ENCODE measurements at places on chromosomes 4 and X. TPM values are rescaled to one million over a fixed set of nuclear protein-coding genes. Genes with fewer than 3 reads are reported as not detected.

DNA sequence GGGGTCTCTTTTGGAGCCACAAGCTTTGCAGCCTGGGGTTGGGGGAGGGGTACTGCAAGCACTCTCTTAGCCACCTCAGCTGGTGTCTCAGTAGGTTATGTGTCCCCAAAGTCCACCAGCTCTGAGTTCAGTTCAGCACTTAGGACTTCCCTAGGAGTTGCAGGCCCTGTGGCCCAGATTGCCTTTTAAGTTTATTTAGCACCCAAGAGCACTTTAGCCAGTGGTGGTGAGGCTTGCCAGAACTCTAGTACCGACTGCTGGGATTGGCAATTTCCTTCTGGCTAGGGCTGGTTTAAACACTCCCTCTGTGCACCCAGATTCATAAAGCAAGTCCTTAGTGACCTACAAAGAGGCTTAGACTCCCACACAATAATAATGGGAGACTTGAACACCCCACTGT lies 489.9 kb upstream of the RPS6KA3 start:
- H3K36me3 ChIP-seq: no peaks in the 10 kb centered on the region
- H3K27me3 ChIP-seq: no peaks in the 10 kb centered on the region
- H3K27ac ChIP-seq: no peak overlapping the region
- DNase-seq: no peak
- H3K4me3 ChIP-seq: no peak overlapping the region

Gene SYN1
- polyA plus RNA-seq: 0.11 TPM

GRCh38 chr4:152344001-152344400 lies 191.9 kb downstream of the FBXW7 start:
- H3K36me3 ChIP-seq: peaks cover 31% of the 10 kb centered on the region
- DNase-seq: no peak
- H3K4me3 ChIP-seq: no peak overlapping the region
- no peaks in the 10 kb centered on the region for H3K4me1 ChIP-seq
- no peak overlapping the region for H3K27ac ChIP-seq

GRCh38 chr4:128357286-128357685 lies 69.7 kb upstream of the PGRMC2 start:
- no peaks in the 10 kb centered on the region for H3K36me3 ChIP-seq
- no peak overlapping the region for H3K4me3 ChIP-seq
- H3K27me3 ChIP-seq: no peaks in the 10 kb centered on the region
- DNase-seq: no peak

GRCh38 chrX:25427873-25428555 lies 412.2 kb upstream of the ARX start:
- no peak overlapping the region for H3K4me3 ChIP-seq
- no peaks in the 10 kb centered on the region for H3K27me3 ChIP-seq
- H3K27ac ChIP-seq: no peak overlapping the region
- H3K4me1 ChIP-seq: no peaks in the 10 kb centered on the region
- H3K36me3 ChIP-seq: no peaks in the 10 kb centered on the region

Gene STK26
- polyA plus RNA-seq: 4.1 TPM

DNA sequence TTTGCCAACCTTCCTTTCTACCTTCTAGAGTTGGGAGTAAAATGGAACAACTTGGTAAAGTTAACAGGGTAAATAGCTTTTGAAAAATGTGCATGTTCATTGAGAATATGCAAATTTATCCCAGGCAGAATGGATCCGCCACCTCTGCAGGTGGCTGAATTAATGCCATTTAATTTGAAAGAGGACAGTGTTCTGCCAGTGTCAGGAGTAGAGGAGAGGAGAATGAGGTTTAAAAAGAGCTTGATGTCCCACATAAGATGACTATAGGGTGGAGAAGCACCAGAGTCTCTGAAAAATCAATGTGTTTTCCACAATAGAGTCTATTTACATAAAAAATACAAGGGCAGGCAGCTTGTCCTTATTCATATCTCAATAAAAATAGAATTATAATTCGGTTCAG lies 1804.3 kb upstream of the PCDH10 start:
- H3K27ac ChIP-seq: no peak overlapping the region
- no peak for DNase-seq
- H3K36me3 ChIP-seq: no peaks in the 10 kb centered on the region

GRCh38 chrX:39630344-39630743 lies 467.4 kb downstream of the BCOR start:
- no peaks in the 10 kb centered on the region for H3K4me1 ChIP-seq
- DNase-seq: no peak
- H3K4me3 ChIP-seq: no peak overlapping the region
- H3K36me3 ChIP-seq: no peaks in the 10 kb centered on the region
- no peak overlapping the region for H3K27ac ChIP-seq

DNA sequence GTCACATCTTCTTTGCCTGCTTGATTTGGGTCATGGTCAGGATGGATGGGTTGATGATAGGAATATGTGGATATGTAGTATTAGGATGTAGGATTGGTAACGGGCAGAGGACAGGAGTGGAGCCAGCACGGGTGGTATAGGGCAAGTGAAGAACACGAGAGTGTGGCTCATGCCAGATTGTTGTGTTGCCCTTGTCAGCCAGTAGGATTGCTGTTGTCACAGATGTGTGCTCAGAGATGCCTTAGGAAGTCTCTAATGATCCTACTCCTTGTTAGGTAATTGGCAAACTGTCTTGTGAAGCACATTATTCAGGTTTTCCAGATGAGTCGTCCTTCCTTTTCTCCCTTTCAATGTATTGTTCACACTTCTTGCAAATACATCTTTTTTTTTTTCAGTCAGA lies 5.5 kb downstream of the ATP10D start:
- H3K27me3 ChIP-seq: no peaks in the 10 kb centered on the region
- H3K27ac ChIP-seq: no peak overlapping the region
- H3K4me1 ChIP-seq: peaks cover 35% of the 10 kb centered on the region
- no peak overlapping the region for H3K4me3 ChIP-seq
- no peaks in the 10 kb centered on the region for H3K36me3 ChIP-seq

Gene RAB40A
- not detected for polyA plus RNA-seq

DNA sequence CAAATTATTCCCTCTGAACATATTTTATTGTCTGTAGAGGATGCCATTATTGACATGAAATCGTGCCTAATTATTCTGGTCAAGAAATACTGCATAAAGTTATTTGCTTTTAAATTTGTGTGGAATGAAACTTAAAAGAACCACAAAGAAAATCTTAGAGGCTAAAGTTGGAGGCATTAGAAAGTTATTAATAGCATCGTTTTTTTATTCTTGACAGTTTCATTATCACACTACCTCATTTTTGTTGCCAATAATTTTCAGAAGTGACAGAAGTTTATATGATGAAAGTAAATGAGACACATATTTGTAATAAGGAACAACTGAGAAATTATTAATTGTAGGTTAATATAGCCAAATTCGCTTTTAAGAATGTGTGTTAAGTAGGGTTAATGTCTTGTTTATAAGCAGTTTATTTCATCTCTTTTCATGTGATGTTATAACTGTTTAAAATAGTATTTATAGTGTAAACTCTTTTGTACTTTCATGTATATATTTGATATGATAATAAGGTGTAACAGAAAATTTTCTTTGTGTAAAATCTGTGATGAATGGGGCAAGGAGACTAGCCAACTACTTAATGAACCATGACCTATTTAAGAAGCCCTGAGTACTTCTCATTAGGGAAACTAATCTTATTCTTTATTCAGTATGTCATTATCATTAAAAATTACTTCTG lies 54.5 kb upstream of the GRIA2 start:
- no peak for DNase-seq
- H3K27me3 ChIP-seq: no peaks in the 10 kb centered on the region
- no peak overlapping the region for H3K27ac ChIP-seq
- no peaks in the 10 kb centered on the region for H3K4me1 ChIP-seq
- no peaks in the 10 kb centered on the region for H3K36me3 ChIP-seq
- no peak overlapping the region for H3K4me3 ChIP-seq

- DNase-seq: no peak
- H3K36me3 ChIP-seq: no peaks in the 10 kb centered on the region
- no peaks in the 10 kb centered on the region for H3K27me3 ChIP-seq
Measured at GRCh38 chr4:31968842-31969241, 1248.7 kb downstream of the PCDH7 start.

GRCh38 chr4:4590546-4590945 lies 48.7 kb upstream of the STX18 start:
- no peak for DNase-seq
- no peak overlapping the region for H3K27ac ChIP-seq
- H3K36me3 ChIP-seq: no peaks in the 10 kb centered on the region
- H3K4me1 ChIP-seq: no peaks in the 10 kb centered on the region
- H3K4me3 ChIP-seq: no peak overlapping the region
- H3K27me3 ChIP-seq: no peaks in the 10 kb centered on the region

DNA sequence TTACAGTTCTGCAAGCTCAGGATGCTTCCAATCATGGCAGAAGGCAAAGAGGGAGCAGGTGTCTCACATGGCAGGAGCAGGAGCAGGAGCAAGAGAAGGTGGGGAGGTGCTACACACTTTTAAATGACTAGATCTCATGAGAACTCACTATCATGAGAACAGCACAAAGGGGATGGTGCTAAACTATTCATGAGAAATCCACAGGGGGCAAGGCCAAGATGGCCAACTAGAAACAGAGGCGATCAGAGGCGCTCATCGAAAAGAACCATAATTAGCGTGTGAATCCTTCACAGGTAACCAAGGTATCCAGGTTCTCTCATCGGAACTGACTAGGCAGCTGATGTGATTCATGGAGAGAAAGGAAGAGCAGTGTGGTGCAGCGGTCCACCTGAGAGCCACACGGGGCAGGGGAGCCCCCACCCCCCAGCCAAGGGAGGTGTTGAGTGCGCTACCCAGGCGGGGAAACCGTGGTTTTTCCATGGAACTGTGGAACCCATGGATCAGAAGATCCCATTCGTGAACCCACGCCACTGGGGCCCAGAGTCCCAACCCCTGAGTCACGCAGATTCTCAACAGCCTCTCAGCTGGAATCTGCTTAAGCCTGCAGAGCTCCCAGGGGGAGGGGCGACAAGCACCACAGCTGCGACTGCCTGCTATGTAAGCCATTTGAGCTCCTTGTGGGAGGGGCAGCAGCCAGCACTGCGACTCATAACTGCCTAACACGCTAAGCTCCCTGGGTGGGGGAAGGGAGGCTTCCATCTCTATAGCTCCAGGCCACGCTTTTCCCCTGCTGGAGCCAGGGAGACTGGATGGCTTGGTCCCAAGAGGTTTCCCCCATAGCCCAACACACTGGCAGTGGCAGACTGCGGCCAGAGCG lies 46.7 kb downstream of the FGF16 start:
- H3K36me3 ChIP-seq: no peaks in the 10 kb centered on the region
- H3K27ac ChIP-seq: no peak overlapping the region
- no peak for DNase-seq
- H3K4me3 ChIP-seq: no peak overlapping the region
- no peaks in the 10 kb centered on the region for H3K27me3 ChIP-seq

Gene DACH2
- polyA plus RNA-seq: not detected

GRCh38 chrX:138859421-138859820 lies 147.9 kb upstream of the FGF13 start:
- H3K4me3 ChIP-seq: no peak overlapping the region
- H3K36me3 ChIP-seq: no peaks in the 10 kb centered on the region
- no peaks in the 10 kb centered on the region for H3K27me3 ChIP-seq

Gene RIPPLY1
- not detected for polyA plus RNA-seq

Gene CFP
- polyA plus RNA-seq: 833 TPM

Gene ZCCHC18
- not detected for polyA plus RNA-seq

Gene PABPC1L2A
- polyA plus RNA-seq: not detected

Gene WDR13
- 212 TPM for polyA plus RNA-seq

- no peak overlapping the region for H3K4me3 ChIP-seq
- no peak overlapping the region for H3K27ac ChIP-seq
- H3K4me1 ChIP-seq: no peaks in the 10 kb centered on the region
- DNase-seq: no peak
Measured at GRCh38 chr4:151874328-151874727, 113.5 kb upstream of the GATB start.

DNA sequence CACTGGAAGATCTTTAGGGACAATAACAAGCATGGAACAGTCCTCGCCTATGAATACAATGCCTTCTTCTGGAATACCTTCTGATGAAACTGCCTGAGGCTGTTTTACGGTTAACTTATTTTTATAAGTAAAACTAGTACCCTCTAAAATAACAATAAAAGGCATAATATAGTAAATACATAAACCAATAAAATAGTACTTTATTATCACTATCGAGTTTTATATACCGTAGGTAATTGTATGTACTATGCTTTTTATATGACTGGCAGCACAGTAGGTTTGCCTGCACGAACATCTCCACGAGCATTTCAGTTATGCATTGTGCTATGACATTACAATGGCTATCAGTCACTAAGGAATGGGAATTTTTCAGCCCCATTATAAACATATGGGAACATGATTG lies 8.0 kb downstream of the GUCY1A1 start:
- peaks cover 27% of the 10 kb centered on the region for H3K4me1 ChIP-seq
- H3K4me3 ChIP-seq: no peak overlapping the region
- no peak for DNase-seq
- no peak overlapping the region for H3K27ac ChIP-seq
- H3K27me3 ChIP-seq: no peaks in the 10 kb centered on the region

DNA sequence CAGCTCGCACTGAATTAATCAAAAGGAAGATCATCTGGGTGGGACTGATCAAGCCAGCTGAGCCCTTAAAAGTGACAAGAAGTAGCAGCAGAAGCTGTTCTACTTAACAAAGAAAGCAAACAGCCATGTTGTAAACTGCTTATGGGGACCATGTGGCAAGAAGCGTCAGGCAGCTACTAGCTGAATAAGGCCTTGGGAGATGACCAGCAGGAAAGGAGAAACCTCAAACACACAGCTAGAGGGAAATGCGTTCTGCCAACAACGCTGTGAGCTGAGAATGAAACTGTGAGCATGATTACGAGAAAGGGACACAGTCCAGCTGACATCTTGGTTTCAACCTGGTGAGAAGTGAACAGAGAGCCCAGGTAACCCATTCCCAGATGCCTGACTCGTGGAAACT lies 49.3 kb upstream of the FAM9A start:
- no peak overlapping the region for H3K4me3 ChIP-seq
- no peak for DNase-seq
- H3K27me3 ChIP-seq: peaks cover 9% of the 10 kb centered on the region
- no peak overlapping the region for H3K27ac ChIP-seq
- no peaks in the 10 kb centered on the region for H3K36me3 ChIP-seq

GRCh38 chr4:165152527-165152926 lies 39.9 kb upstream of the TMEM192 start:
- H3K27ac ChIP-seq: no peak overlapping the region
- no peak overlapping the region for H3K4me3 ChIP-seq
- H3K36me3 ChIP-seq: no peaks in the 10 kb centered on the region
- H3K4me1 ChIP-seq: no peaks in the 10 kb centered on the region
- DNase-seq: no peak

Gene ACE2
- polyA plus RNA-seq: not detected

Gene RTL9
- not detected for polyA plus RNA-seq

- no peak overlapping the region for H3K27ac ChIP-seq
- no peak overlapping the region for H3K4me3 ChIP-seq
- no peak for DNase-seq
- no peaks in the 10 kb centered on the region for H3K36me3 ChIP-seq
- no peaks in the 10 kb centered on the region for H3K27me3 ChIP-seq
- no peaks in the 10 kb centered on the region for H3K4me1 ChIP-seq
Measured at GRCh38 chr4:156799121-156799589, 172.4 kb downstream of the PDGFC start.

GRCh38 chr4:144421056-144421455 lies 224.9 kb upstream of the HHIP start:
- no peak overlapping the region for H3K4me3 ChIP-seq
- no peaks in the 10 kb centered on the region for H3K27me3 ChIP-seq
- no peaks in the 10 kb centered on the region for H3K36me3 ChIP-seq

GRCh38 chr4:36332023-36332781 lies 50.8 kb downstream of the DTHD1 start:
- DNase-seq: no peak
- H3K36me3 ChIP-seq: no peaks in the 10 kb centered on the region
- peaks cover 28% of the 10 kb centered on the region for H3K4me1 ChIP-seq
- H3K4me3 ChIP-seq: no peak overlapping the region

GRCh38 chr4:101689220-101689619 lies 101.3 kb upstream of the BANK1 start:
- H3K27me3 ChIP-seq: no peaks in the 10 kb centered on the region
- H3K4me1 ChIP-seq: no peaks in the 10 kb centered on the region
- no peak overlapping the region for H3K4me3 ChIP-seq
